Activated CD8-positive, alpha-beta memory T cell treated with anti-CD3 and anti-CD28 coated beads for 1 hour (primary cell): ENCODE measurements at places on chromosomes 2 and 18.

DNA sequence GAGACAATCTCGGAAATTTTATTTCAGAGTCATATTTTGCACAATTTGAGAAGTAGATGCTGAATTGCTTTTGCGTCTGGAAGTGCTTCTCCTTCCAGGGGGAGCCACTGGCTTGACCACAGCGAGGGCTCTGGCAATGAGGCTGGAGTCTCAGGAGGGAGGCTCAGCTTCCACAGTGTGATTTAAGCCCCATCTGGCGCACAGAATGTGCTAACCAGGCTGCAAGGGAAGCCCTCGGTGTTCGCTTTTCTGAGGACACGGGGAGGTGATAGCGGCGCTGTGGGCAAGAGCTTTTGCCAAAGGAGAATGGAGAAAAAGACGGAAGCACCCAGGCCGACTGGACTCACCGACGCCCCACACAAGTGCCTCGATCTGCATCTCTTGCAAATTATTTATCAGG lies 52.4 kb downstream of the ADI1 start:
- DNase-seq = no peak

DNA sequence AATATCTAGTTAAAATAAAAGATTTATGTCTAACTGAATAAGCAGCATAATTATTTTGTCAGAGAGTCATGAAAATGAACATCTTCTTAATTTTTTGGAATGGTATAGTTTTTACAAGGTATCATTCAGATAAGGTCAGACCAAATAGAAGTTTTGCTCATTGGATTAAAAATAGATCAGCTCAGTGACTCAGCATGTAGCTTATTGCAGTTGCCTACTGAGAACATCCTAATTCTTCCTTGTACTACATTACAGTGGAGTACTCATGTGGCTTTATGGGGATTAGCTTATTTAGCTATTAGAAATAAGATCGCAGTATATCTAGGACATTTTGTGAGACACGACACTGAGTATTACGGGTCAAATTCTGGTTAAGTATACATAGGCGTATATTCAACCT lies 38.2 kb upstream of the PPM1B start:
- DNase-seq = no peak

- no peak for DNase-seq
Observed at GRCh38 chr2:61277756-61278155, 115.8 kb downstream of the C2orf74 start.

DNA sequence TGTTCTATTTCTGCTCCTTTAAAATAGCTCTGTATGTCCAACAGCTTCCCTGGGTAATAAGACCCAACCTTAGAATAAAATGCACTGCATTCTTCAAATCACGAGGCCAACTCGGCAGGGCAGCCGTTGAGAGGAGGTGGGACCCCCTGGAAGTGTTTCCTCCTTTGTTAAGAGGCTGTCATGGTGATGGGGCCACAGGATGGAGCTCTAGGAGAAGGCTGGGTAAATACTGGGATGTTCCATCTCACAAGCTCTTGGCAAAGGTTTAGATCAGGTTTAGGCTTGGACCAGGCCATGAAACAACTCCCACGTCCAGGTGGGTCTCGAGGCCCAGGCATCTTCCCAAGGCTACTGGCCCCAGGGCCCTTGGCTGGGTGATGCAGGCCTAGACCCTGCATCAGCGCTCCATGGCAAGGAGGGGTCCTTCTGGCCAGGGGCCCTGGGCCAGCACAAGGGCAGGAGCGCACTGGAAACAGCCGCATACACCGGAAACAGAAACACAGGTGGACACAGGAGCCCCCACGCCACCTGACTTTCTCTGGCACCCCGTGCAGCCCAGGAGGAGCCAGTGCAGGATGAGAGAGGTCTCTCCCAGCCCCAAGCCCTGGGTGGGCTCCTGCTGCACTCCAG lies 38.8 kb upstream of the OTOS start:
- no peak for DNase-seq

DNA sequence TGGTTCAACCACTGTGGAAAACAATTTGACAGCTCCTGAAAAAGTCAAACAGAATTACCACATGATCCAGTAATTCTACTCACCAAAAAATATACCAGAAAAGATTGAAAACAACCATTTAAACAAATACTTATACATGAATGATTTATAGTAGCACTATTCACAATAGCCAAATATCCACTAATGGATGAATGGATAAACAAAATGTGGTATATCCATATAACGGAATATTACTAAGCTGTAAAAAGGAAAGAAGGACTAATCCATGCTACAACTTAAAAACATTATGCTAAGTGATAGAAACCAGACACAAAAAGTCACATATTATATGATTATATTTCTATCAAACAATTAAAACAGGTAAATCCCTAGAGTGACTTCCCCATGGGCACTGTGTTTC lies 131.5 kb downstream of the SPOPL start:
- DNase-seq = no peak

DNA sequence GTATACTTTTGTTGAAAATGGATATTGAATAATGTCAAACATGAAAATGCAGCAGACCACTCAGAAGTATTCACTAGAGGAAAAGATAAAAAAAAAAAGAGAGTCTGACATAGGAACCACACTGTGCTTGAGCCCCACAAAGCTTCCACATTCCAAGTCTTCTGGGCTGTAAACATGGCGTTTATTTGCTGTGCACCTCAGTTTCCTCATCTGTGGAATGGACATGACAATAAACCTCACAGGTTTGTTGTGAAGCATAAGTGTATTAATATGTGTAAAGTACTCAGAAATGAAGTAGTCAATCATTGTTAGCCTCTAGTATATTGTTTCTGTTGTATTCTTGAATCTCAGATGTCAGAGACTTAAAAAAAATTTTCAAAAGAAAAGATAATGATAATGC lies 525.8 kb upstream of the NRP2 start:
- no peak for DNase-seq

DNA sequence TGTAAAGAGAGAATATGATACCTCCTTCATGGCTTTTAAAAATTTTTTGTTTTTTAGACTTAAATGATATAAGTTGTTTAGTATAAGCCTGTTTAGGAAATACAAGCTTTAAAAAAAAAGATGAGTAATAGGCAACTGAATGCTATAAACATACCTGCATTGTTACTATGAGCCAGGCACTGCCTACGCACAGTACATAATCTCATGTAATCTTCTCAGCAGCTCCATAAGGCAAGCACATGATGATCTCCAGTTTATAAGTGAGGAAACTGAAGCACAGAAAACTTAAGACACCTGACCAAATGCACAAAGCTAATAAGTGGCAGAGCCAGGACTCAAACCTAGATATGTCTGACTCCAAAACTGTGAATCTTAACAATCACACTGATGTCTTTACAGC lies 156.3 kb upstream of the SLC1A4 start:
- DNase-seq = no peak

DNA sequence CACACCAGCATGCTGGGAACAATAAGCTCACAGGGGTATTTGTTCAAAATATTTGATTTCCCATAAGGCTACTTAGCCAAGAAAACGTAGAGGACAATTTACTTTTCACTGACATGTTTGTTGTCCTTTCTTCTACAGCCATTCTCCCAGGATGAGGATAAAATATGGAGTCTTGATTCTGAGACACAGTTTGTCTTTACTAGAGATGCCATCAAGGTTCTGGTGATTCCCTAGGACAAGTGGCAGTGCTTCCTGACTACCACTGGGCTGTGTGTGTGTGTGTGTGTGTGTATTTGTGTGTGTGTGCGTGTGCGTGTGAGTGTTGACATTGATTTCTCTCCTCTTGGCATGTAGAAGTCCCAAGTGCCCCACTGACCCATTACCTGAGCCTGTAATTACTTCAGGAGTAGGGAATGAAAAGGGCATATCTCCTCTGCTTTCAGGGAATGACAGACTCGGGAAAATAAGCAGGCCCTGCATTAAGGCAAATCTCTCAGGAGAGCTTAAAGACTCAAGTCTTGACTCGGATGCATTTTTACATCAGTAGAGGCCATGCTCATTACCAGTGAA lies 761.6 kb downstream of the DCC start:
- no peak for DNase-seq

DNA sequence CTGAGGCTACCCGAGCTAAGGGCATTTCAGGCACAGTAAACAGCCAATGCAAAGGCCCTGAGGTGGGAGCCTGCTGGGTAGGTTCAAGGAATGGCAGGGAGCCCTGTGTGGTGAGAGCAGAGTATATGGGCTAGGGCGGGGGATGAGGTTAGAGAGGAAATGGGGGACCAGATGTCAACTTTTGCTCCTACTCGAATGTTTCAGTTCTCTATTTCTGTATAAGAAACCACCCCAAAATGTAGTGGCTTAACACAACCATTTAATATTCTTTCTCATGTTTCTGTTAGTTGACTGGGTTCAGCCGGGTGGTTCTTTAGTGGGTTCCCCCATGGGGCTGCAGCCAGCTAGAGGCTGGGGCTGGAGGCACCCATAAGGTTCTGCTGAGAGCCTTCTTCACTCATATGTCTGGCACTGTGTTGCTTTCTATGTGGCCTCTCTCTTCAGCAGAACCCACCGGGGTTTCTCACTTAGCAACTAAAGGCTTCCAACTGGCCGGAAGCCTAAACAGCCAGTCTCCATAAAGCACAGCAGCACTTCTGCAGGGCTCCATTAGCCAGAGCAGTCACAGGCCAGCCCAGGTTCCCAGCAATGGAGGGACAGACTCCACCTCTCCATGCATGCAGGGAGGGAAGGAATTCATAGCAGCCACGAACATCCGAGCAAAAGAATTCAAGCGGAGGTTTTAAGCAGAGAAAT lies 5.6 kb upstream of the ATOH8 start:
- DNase-seq = no peak

DNA sequence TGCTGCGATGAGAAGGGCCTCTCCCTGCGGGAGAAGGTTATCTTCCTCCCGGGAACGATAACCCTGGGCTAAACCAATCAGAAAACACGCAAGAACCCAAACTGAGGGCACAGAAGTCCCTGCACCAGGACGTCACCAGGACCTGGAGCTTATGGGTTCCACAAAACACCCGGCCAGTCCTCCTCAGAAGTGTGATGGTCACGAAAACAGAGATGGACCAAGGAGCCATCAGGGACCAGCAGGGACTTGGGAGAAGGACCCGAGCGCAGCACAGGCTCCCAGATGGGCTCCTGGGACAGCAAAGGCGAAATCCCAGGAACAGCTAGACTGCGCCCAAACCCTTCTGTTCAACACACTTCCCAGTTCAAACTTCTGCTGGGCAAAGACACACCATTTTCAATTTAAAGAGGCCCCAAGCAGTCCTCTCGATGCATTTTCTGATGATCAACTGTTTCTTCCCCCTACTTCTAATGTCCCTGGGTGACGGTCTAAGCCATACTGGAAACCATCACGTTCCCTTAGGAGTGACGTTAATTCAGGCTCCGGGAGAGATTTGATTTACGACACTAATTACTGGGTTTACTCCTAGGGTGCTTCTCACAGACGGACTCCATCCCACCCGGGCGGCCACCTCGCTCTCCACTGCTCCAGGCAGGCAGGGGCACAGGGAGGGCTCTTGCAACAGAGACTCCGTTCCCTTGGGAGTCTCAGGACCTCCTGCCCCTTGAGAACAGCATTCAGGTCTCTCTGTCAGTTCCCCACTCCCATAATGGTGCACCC lies 29.2 kb downstream of the ZNF516 start:
- DNase-seq = no peak

DNA sequence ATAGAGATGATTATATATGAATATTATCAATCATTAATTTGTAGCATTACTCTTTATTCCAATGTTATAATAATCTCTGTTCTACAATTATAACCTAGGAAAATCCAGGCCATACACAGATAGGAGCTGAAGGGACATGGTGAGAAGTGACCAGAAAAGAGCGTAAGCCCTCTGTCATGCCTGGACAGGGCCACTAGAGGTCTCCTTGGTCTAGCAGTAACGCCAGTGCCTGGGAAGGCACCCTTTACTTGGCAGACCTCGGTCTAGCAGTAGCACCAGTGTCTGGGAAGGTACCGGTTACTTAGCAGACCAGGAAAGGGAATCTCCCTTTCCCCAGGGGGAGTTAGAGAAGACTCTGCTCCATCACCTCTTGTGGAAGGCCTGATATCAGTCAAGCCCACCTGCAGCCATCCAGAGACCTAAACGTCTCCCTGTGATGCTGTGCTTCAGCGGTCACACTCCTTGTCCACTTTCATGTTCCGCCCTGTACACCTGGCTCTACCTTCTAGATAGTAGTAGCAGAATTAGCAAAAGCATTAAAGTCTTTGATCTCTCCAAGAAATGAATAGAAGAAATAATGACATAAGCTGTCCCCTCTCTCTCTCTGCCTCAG lies 447.5 kb upstream of the FSIP2 start:
- no peak for DNase-seq

- DNase-seq = no peak
Observed at GRCh38 chr2:62281663-62282062, 85.7 kb downstream of the B3GNT2 start.

DNA sequence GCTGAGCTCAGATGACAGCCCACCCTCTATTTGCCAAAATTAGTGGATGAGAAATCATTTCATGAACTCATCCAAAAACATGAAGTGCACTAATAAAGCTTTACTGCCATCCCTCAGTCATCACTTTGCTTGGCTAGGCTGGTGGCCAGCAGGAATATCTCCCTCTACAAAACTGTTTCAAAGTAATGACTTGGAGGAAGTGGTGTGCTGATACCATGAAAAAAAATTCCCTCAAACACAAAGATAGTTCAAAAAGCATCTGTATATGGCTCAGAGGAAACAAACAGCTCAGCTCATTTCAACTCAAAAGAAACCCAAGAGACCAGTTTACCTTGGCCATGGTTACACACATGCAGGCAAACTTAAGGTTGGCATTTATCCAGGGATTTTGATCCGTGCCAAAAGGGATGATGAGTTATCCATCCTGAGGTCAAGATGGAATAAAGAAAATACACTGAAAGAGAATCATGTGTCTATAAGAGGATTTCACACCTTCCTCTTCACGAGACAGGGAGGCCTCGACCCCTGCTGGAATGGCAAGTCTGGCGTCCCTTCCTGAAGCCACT lies 18.4 kb upstream of the WIPF1 start:
- DNase-seq = no peak

- no peak for DNase-seq
Observed at GRCh38 chr18:36128530-36128870, 640 bp downstream of the SLC39A6 start.

DNA sequence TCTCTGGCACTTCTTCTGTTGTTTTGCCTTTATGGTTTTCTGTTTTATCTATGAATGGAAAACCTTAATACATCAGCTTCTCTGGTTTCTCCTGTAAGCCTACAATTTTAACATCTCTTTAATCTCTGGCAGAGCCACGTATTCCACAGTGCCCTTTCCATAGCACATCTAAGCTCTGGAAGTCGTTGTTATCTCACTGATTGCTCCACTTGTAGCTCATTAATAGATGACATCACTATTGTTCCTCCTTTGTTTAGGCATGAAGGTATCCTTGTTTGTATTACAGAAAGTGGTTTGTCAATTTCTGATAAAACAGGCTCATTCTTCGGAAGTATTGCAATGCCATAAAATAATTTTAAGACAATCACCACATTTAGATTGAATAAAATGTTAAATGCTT lies 185.2 kb downstream of the ZNF804A start:
- DNase-seq = no peak

DNA sequence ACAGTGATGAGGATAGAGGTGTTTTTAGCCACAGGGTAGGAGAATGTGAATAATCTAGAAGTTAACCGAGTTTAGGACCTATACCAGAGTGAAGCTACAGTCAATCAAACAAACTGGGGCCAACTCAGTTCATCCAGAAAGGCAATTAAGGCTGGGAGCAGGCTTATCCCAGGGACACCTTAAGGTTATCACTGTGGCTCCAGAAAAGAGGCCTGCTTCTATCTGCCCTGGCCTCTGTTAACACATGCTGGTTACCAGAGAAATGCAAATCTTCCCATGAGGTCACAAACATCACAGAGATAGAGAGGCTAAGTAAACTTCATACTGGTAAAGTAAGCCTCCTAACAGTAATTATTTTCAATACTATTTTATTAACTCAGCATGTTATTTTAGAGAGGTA lies 93.2 kb upstream of the GRB14 start:
- no peak for DNase-seq
